ENCODE measurements at places on chromosomes 6 and 20.

GRCh38 chr6:169386411-169387057 lies 132.9 kb upstream of the THBS2 start:
- DNase-seq, result no peak

DNA sequence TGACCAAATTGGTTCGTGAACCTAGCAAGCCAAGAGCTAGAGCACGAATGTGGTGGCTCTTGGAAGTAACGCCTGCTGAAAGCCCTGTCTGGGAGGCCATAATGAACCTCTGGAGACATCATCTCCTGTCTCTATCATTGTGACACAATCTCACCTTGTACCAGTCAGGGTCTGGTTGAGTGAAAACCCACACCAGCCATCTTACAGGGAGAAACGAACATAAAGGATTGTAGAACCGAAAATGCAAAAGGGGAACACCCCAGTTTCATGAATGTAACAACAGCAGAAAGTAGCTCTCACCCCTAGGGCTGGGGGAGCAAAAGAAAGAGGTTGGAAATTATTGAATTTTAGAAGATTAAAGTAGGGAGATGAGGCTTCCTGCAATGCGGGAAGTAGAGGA lies 50.9 kb upstream of the TAB2 start:
- DNase-seq, result no peak

- DNase-seq, result no peak
Measured at GRCh38 chr6:81148751-81149150, 603.7 kb downstream of the TENT5A start.

- no peak for DNase-seq
Measured at GRCh38 chr6:5378331-5378730, 117.0 kb downstream of the FARS2 start.

GRCh38 chr6:4210629-4211419 lies 75.4 kb upstream of the ECI2 start:
- no peak for DNase-seq

DNA sequence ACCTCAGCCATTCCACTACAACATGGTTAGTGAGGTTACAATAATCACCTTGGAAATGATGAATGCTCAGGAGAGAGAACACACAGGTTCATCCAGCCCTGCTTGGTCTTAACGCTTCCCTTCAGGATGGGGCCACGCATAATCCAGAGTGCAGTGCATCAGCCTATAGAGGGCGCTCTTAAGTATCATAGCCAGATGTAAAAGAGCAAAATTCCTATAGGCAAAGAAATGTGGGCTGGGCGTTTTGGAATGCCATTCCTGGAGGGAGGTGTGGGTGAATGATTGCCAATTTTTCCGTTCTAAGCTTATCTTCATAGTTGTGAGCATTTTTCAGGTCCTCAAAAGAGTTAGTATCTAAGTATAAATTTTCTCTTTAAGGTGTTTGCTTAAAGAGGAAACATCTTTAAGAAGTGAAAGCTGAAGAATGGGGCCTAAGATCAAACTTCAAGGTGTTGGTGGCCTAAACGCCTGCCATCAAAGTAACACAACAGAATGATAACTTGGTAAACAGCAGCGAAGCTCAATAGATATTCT lies 1.8 kb downstream of the RIPOR2 start:
- no peak for DNase-seq

DNA sequence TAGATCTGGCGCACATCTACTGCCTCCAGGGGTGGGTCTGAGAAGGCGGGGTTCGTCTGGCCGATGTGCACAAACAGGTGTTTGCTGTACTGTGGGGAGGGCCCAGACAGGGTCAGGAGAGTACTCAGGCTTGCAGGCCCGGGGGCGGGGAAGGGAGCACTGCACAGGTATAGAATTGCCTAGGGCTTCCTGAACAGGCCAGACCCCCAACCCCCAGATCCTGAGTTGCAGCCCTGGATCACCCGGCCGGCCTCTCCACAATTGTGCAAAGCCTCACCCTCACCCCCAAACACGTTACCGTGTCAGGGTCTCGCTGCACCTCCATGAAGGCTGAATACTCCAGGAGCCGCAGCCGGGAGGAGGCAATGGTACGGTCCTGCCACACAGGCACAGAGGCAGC lies 7.8 kb downstream of the RPL10A start:
- DNase-seq, result no peak

- DNase-seq, result no peak
Measured at GRCh38 chr20:46674253-46675083, 14.8 kb downstream of the TP53RK start.

- no peak for DNase-seq
Measured at GRCh38 chr6:165605901-165606739, 56.9 kb downstream of the PDE10A start.

DNA sequence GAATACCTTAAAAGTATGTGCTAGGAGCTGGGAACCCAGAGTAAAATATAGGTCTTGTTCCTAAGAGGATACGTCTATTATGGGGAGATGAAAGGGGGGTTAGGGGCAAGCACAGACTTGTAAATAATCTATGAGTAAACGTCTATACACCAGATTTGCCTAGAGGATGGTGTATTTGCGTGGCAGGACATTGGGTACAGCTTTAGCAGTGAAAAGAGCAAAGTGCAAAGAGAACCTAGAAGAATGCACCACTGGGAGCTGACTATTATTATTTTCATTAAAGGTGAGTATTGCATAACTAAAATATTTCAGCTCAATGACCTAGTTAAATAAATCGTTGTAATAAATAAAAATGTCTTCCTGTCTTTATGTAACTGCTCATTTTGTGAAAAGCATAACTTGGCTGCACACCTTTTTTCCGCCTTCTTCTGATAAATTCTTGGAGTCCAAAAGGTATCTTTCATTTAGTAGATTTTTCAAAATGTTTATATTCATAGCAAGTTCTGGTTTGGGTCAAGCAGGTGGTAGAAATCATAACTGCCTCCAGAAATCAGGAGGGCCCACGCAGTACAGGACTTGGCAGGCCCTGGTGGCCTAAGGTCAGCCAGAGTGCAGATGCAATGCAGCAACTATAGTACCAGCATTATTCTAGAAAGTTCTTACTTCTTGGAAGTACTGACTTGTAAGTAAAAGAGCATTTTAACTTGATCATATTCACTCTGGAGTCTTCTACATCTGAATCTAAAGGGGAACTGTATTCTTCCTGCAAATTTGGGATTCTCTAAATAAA lies 357.2 kb downstream of the PLCB1 start:
- no peak for DNase-seq

GRCh38 chr20:62924442-62925075 lies 1.7 kb downstream of the DIDO1 start:
- DNase-seq, result no peak

DNA sequence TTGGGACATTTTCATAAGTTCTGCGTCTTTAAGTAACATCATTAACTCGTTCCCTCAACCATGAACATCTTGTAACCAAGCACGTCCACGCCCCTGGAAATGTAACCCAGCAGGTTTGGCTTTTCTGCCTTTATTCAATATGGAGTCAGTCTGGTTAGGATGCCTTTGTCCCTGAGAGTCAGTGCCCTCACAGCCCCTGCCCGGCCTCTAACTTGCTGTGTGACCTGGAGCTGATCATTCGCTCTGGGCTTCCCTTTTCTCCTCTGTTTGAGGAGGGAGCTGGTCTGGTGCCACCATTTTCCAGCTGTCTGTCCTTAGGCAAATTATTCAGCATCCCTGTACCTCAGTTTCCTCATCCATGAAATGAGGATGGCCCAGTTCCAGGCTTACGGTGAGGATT lies 26.5 kb upstream of the ANGPT4 start:
- no peak for DNase-seq
